Neural progenitor cell (in vitro differentiated cells): ENCODE measurements at places on chromosomes 16 and 17.

DNA sequence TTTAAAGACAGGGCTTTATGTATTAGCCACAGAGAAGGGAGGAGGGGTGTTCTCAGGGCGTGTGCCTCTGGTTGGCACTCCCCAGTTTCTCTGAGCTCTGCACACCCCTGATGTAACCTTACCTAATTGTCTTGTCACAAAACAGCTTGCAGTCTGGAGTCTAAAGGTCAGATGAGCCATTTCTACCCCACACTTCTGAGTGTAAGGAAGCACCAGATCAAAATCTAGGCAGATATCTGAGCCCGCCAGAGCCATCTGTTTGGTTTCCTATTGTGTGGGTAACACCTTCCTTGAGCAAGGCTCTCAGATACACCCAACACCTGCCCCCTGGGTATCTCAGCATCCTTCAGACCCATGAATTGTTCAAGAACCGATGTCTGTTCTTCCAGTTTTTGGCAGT lies 15.5 kb downstream of the CDH1 start:
- H3K27me3 ChIP-seq = no peaks in the 10 kb centered on the region
- no peaks in the 10 kb centered on the region for H3K36me3 ChIP-seq
- DNase-seq = no peak
- H3K27ac ChIP-seq = no peak overlapping the region
- H3K4me3 ChIP-seq = no peak overlapping the region
- no peaks in the 10 kb centered on the region for H3K4me1 ChIP-seq

- peaks cover 2% of the 10 kb centered on the region for H3K27me3 ChIP-seq
- H3K27ac ChIP-seq = no peak overlapping the region
- no peaks in the 10 kb centered on the region for H3K4me1 ChIP-seq
- no peaks in the 10 kb centered on the region for H3K36me3 ChIP-seq
- H3K4me3 ChIP-seq = no peak overlapping the region
- DNase-seq = no peak
These were observed 4.4 kb downstream of the PDIA2 start for GRCh38 chr16:287298-287811.

- H3K27ac ChIP-seq = peak overlapping the region; percentile 86
- H3K4me1 ChIP-seq = peaks cover 56% of the 10 kb centered on the region
- no peak overlapping the region for H3K4me3 ChIP-seq
- no peaks in the 10 kb centered on the region for H3K27me3 ChIP-seq
- no peaks in the 10 kb centered on the region for H3K36me3 ChIP-seq
These were observed 293.7 kb downstream of the SEC14L1 start for GRCh38 chr17:77434136-77435114.

GRCh38 chr16:54375071-54375470 lies 88.5 kb upstream of the IRX3 start:
- peak; percentile 75 for DNase-seq
- H3K4me1 ChIP-seq = peaks cover 27% of the 10 kb centered on the region
- H3K27me3 ChIP-seq = no peaks in the 10 kb centered on the region
- no peaks in the 10 kb centered on the region for H3K36me3 ChIP-seq
- no peak overlapping the region for H3K27ac ChIP-seq
- no peak overlapping the region for H3K4me3 ChIP-seq

- no peak overlapping the region for H3K4me3 ChIP-seq
- H3K36me3 ChIP-seq = no peaks in the 10 kb centered on the region
- peak; percentile 38 for DNase-seq
- no peaks in the 10 kb centered on the region for H3K27me3 ChIP-seq
- peak overlapping the region; percentile 79 for H3K27ac ChIP-seq
- H3K4me1 ChIP-seq = peaks cover 62% of the 10 kb centered on the region
These were observed 70.6 kb downstream of the SREBF1 start for GRCh38 chr17:17766077-17766743.
